Ascending aorta (tissue), 2 donors: ENCODE measurements at places on chromosomes 2 and 18.

GRCh38 chr18:31590570-31590969 lies 1.1 kb upstream of the TTR start:
- DNase-seq = no peak

DNA sequence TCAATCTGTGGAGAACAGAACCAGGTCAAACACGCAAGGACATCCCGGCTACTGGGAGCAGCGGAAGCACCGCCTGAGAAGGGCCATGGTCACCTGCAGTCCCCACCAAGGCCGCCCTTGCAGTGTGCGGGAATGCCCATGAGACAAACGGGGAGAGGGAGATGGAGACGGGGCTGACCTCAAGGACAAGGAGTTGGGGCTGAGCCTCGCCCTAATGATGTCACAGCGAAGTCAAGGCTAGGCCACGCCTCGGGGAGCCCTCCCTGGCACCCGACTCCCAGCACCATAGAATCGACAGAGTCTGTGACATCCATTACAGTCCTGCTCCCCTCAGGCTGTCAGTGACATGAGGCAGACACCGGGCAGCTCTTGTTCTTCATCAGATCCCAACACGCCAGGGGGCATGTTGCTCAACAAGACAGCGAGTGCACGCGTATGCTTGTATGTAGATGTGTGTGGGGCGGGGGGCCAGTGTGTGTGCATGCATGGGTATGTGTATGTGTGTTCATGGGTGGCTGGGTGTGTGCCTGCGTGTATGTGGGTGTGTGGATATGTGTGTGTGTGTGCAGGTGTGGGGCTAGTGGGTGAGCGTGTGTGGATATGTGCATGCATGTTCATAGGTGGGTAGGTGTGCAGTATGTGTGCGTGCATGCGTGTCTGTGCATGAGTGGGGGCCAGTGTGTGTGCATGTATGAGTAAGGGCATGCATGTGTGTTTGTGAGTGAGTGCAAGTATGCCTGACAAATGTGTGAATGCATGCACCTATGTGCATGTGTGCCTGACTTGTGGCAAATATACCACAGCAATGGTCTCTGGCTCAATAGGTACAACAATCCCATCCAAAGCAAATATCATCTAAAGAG lies 57.0 kb downstream of the ANKMY1 start:
- no peak for DNase-seq

DNA sequence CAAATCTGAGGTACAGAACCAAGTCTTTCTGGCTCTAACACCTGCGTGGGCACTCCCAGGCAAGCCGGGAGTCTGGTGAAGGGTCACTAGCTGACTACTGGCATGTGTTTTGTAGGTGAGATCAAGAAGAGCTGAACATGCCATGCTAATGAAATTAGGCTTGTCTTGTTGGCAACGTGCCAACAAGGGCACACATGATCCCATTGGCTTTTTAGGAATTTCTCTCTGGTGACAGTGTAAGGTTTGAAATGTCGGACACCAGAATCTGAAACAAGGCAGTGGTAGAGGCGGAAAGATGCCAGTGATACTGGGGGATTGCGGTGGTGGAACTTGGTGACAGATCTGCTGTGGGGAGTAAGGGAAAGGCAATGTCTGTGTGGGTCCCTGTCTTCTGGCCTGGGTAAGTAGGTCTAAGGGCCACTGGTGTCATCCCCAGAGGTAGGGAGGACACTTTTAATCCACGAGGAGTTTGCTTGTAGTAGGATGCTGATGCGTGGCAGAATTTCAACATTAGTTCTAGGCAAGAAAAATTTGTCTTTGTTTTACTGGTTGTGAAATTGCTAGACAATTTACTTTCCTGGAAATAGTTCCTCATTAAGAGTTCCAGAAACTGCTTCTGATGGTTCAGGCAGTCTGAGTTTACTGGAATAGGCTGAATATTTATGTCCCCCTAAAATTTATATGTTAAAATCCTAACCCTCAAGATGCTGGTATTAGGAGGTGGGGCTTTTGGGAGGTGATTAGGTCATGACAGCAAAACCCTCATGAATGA lies 52.6 kb upstream of the ACMSD start:
- no peak for DNase-seq

DNA sequence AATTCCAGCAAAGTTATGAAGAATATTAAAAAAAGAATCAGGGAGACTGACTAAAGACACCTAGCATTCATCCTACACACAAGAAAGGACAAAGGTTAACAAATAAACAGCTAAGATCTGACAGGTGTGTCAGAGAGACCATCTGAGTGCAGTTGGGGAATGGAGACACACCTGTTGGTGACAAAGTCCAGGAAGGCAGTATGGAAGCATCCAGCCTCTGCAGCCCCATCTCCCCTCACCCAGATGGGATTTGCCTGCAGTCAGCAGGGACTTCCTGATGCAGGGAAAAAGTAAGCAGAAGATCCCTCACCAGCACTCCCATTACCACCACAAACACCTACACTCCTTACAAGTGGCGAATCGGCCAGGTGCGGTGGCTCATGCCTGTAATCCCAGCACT lies 37.9 kb downstream of the USP34 start:
- no peak for DNase-seq

DNA sequence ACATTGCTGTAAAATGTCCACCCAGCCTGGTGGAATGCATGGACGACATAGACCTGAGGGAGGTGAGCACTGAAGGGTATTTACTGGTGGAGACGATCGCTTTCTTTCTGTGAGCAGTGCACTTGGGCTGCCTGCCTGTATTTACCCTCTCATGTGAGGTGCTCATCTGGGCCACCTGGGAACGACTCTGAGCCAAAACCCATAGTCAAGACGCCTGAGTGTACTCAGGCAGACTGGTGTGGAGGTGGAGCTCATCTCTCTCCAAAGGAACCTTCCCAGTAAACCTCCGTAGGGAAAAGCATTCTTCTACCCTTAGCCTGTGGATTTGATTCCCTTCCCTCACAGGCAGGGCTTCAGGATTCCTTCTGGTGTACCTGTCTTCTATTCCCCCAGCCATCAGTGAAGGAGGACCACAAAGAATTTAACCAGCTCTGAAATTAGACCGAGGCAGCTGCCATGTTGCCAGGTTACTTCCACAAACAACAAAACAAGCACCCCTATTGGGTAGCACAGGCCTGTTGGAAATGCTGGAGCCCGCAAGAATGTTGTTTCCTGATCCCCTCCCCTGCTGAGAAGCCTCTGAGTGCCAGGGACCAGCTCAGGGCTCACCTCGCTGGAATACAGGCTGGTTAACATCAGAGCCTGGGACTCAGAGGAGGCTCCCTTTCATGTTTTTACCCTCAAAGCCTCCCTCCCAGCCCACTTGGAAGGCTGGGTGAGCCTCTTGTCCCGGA lies 47.5 kb upstream of the TXNDC2 start:
- DNase-seq = no peak

DNA sequence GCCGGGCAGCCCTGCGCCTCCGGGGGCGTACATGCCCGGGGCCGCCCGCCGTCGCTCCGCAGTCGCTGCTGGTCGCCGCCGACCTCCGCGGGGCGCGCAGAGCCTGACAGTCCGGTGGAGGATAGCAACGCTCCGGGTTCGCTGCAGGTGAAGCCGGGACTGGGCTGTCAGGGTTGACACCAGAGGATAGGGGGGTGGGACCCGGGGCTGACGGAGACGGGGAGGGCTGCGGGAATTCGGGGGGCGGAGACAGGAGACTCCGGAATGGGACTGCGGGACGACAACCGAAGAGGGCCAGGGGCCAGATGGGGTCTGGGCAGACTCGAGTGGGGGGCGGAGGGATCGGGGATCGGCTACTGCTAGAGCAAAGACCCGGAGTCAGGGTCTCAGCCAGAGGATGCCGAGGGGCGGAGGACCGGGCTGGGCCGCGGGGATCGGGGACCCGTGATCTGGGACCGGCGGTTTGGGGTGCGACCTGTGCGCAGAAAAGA lies 403 bp downstream of the TMEM127 start:
- no peak for DNase-seq

DNA sequence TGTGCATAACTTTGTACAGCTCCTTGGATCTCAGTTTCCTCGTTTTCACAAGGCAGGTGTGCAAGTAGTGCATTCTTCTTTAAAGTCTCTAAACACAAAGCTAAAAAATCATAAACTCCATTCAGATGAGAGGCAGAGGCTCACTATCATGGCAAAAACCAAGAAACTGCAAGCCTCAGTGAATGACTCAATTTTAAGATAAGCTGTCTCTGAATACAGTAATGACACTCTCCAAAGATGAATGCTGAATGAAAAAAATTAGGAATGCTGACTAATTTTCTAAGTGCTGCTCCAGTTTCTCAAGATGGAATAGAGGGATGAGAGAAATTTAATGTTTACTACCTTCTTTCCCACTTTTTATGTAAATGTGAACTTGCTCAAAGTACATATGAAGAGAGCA lies 17.2 kb downstream of the B4GALT6 start:
- no peak for DNase-seq
